ENCODE measurements at places on chromosomes 2 and 18.

GRCh38 chr2:75647771-75648170 is 1.2 kb downstream of the MRPL19 start:
- no peak for DNase-seq

DNA sequence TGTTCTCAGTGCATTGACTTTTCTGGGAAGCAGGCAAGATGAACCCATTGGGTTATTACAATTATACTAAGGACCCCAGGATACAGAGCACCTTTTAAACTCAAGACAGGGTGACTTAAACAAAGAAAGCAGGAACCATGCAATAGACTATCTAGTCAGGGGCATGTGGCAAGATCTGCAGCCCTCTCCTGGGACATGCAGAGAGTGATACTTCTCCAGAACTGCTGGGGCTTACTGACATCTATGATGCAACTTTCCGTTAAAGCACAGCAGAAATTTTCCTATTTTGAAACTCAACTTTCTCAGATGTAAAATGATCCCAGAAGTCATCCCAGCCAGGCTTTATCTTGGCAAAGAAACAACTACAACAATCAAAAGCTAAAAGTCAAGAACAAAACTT is 162.2 kb upstream of the HNMT start:
- DNase-seq = no peak

- DNase-seq = no peak
These were observed 20.4 kb upstream of the PAPOLG start for GRCh38 chr2:60735496-60736250.

DNA sequence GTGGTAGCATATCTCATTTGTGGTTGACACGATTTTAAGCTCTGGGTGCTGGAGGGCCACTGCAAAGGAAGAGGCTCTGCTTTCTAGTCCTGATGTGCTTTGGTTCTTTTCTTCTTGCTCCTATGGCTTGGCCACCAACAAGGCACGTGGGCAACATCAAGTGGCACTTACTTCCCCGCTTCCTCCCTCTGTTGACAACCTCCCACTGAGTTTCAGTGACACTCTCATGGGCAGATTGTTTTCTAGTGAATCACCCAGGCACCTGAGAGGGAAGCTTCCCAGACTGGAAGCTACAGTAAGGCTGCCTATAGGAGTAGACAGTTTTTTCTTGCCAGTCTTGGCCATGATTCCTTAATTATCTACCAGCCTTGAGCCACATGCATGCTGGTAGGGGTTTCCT is 89.0 kb downstream of the NBAS start:
- no peak for DNase-seq

GRCh38 chr2:206443735-206444527 is 599 bp downstream of the ADAM23 start:
- peak; percentile 35 for DNase-seq

DNA sequence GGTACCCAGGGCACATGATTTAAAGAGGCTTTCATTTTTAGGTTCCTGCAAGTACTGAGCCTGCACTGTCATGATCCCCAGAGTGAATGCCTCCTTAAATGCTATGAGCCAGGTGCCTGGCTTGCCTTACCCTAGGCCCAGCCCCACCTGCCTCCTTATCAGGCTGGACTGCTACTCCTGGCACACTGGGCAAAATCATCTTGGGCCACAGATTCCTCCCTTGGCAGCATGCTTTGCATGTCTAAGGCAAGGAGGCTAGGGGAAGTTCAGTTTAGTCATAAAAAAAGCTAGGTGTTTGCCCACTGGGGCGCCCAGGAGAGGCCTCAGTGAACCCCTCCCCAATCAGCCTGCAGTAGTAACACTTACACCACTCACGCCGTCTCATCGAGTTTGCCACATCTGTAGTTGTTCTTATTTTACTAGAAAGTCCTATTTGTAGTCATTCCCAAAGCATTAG is 45.1 kb downstream of the LBH start:
- DNase-seq = peak; percentile 31

DNA sequence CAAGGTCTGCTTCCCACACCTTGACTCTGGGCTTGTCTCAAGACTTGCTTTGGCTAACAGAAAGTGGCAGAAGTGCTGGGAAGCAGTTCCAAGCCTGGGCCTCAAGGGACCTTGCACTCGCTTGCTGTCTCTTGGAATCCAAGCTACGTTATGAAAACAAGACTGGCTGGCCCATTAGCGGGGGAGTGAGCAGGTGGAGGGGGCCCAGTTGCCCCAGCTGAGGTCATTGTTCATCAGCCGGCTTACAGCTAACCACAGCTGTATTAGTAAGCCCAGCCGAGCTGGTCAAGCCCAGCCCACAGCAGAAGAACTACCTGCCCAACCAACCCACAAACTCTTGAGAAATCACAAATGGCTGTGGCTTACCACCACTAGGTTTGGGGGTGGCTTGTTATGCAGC is 63.1 kb downstream of the MARCO start:
- DNase-seq = no peak

DNA sequence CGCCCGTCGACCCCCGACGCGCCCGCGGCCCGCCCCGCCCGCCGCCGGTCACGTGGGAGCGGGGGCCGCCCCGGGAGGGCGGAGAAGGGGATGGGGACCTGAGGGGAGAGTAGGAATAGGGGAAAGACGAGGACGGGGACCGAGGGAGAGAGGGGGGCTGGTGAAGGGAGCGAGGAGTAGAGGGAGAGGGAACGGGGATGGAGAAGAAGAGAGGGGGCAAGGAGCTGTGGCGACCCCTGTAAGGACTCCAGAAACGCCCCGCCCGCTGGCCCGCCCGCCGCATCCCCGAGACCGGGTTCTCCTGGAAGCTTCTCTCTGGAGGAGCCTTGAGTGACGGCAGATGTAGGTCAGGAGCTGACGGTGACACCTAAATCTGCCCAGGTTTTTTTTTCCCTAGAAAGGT is 615 bp downstream of the ADNP2 start:
- peak; percentile 26 for DNase-seq

GRCh38 chr18:24631243-24632025 is 171.0 kb downstream of the HRH4 start:
- DNase-seq = no peak

Data from fibroblast of the aortic adventitia (primary cell).